GM04504 (cell line): ENCODE measurements at places on chromosomes 6 and 20.

DNA sequence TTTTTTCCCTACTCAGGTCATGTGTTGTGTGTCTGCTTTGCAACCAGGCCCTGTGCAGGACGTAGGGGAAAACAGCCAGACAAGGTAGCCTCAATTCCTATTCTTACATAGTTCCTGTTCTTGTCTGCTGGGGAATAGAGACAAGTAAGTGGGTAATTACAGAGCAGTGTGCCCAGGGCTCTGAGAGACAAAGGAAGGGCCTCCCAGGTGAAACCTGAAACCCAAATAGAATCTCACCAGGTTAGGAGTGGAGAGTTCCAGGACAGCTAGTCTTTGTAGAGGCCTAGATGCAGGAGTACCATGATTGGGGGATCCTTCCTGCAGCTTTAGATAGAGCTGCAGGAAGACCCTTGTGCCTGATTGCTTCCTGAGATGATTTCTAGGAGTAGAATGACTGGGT, 48.4 kb downstream of the DHX35 start:
- DNase-seq = no peak

DNA sequence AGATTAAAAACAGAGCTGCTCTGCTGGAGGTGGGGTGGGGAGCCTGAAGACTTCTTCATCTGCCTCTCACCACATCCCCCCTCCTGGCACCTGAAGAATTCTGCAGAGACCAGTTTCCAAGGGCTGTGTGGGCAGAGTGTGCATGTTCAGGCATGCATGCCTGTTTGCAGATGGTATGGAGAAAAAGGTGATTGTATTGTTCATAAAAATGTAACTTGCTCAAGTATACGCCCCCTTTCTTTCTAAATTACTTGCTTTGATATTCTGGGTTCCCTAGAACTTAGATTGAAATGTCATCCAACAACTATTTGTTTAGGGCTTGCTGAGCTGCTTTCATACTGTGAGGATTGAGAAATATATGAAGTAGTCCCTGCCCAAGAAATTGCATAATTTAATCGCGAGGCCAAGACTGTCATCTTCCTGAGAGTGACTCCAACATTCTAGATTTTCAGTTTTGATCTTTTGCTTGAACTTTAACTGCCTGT, 83.6 kb downstream of the LCA5 start:
- DNase-seq = peak; percentile 15

DNA sequence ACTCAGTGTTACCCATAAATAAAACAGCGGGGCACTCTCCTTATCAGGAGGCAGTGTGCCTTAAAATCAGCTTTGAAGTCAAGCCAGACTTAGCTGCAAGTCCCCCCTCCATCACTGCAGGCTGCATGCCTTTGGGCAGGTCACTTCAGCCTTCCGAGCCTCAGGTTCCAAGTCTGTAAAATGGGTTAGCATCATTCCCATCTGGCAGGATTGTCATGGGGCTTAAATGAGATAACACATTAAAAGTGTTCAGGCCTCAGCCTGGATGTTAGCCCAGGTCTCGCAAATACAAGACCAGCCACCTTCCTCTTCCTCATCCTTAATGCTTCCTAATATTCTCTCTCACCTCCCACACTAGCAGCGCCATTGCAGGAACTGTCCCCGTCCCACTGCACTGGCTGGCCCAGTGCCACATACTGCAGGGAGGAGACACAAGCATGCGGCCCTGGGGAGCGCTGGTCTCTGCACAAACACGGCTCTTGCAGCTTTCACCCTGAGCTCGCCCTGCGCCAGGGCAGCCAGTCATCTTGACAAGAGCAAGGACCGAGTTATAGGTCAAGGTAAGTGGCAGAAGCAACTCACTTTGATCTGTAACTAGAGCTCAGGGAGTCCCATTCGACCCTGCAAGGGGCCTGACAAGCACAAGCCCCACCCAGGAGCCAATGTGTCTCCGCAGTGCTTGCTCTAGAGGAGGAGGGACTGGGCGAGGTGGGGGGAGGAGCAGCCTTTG, 564.6 kb upstream of the AGPAT4 start:
- no peak for DNase-seq

GRCh38 chr20:38246357-38247165, 14.0 kb downstream of the KIAA1755 start:
- DNase-seq = no peak

- no peak for DNase-seq
These were observed 13.0 kb upstream of the MRPS10 start for GRCh38 chr6:42230345-42231321.

- no peak for DNase-seq
These were observed 114.1 kb upstream of the SNX9 start for GRCh38 chr6:157708933-157709332.

DNA sequence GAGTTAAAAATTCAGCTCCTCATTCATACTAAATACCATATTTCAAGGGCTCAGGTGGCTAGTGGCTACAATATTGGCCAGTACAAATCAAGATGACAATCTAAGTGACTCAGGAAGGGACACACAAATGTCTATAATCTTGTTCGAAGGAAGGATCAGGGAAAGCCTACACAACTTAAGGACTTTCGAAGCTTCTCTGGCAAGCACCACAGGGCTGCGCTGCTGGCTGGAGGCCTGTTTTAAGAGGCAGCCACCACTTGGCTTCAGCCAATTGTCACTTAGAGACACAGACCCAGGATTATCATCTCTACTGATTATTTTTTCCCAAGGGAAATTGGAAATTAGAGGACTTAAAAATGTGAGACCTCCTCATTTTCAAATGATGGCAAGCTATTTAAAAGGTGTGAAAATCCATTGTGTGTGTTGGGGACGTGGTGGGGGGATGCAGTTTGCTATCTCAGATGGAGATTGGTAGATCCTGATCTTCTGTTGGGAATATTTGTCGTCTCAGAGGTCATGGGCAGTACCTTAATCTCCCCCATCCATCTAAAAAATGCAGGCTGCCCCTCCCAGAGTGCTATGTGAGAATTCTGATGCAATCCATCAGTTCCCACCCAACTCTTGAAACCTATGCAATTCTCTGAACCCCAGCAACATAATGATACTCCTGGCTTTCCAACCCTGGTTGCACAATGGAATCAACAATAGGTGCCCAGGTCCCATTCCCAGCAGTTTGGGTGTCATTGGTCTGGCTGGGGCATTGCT, 11.3 kb downstream of the ARHGAP40 start:
- DNase-seq = no peak

DNA sequence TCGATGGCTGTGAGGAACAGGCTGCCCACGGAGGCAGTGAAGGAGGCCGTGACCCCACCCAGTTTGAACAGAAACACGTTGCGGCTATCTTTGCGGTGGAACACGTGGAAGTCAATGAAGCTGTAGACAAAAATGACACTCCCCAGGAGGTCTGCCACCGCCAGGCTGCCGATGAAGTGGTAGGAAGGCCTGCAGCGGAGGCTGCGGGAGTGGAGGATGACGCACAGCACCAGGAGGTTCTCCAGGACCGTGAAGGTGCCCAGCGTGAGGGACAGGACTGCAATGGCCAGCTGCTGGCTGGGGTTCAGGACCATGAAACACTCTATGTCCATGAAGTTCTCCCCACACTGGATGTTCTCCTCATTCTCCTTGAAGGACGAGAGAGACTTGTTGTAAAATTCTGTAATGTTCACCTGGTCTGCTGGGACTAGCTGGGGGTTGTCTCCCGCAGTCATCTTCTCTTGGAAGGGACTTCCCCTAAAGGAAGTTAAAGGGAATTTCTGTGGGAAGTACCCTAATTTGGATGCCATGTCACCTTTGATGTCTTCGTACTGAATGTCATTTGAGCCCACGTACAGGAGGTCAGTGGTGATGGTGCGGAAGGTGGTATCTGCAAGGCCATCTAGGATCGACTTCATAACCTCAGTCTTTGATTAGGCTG, 21.4 kb downstream of the CNR1 start:
- no peak for DNase-seq

DNA sequence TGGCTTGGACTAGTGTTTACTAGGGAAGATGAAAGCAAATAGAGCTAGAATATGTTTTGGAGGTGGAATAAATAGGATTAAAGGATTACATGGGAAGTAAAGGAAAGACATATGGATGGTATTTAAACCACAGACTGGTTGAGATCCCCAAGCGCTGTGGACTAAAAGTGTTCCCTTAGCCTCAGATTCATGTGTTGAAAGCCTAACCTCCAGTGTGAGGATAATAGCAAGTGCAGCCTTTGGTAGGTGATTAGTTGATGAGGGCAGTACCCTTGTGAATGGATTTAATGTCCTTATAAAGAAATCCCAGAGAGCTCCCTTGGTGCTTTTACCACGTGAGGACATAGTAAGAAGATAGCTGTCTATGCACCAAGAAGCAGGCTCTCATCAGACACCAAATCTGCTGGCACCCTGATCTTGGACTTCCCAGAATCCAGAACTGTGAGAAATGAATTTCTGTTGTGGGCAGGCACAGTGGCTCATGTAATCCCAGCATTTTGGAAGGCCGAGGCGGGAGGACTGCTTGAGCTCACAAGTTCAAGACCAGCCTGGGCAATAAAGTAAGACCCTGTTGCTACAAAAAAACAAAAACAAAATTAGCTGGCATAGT, 57.3 kb upstream of the MCM9 start:
- DNase-seq = no peak

DNA sequence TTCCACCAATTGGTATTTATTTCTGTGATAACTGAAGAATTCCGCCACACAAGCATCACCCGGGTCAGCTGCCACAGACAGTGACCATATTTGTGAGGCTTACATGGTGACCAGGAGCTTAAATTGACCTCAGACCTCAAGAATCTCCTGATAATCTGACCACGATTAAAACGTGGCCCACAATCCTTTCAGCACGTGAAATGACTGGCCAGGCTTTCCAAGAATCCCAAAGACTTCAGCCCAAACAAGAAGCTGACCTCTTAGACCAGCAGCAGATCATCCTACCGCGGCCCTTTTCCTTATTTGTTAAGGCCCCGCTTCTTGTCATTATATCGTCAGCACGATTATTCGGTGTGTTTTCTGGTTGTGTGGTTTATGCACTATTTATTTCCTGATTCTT, 45.6 kb upstream of the CD93 start:
- DNase-seq = no peak

- DNase-seq = no peak
These were observed 3.4 kb downstream of the TREM2 start for GRCh38 chr6:41159415-41160082.

GRCh38 chr20:20003031-20003954, 13.9 kb upstream of the NAA20 start:
- DNase-seq = no peak

GRCh38 chr6:23334360-23334759, 765.0 kb downstream of the HDGFL1 start:
- DNase-seq = no peak

DNA sequence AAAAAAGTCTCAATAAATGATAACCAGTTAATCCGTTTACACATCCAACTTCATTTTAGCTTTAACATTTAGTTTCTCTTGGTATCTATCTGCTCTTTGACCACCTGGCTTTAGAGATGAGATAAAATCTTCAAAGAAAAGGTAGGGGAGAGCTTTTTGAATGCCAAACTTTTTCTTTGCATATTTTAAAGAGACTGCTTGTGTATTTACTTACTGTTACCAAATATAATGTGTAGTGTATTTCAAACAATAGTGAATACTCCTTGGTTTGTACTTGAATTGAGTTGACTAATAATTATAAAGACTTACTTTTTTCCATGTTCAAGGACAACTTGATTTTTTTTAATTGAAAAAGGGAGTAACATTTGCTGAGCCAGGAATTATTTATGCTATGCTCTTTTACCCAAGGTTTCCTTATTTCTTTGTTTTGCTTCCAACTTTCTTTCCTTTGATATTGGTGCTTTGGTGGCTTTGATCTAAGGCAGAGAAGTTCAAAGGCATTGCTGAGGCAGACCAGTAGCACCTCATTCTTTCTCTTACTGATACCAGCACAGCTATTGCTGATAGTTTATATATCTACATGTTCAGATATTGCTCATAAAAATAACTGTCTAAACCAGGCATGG, 7.8 kb downstream of the CCDC170 start:
- no peak for DNase-seq

DNA sequence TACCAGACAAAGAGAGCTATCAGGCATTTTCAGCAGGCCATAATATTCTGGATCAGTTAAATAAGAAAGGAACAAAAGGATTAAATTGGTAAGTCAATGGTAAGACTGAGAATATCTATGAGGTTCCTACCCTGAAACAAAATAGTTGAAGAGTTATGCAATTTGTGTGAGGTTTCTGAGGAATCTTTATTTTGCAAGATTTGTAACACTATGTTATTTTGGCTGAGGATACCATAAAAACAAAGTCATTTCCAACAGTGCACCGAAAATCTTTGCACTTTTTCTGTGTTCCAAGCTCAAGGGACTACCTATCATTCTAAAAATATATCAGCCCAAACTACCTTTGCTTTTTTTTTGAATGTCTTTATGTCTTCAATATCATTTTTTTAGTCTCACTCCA, 383.3 kb upstream of the CITED2 start:
- no peak for DNase-seq

DNA sequence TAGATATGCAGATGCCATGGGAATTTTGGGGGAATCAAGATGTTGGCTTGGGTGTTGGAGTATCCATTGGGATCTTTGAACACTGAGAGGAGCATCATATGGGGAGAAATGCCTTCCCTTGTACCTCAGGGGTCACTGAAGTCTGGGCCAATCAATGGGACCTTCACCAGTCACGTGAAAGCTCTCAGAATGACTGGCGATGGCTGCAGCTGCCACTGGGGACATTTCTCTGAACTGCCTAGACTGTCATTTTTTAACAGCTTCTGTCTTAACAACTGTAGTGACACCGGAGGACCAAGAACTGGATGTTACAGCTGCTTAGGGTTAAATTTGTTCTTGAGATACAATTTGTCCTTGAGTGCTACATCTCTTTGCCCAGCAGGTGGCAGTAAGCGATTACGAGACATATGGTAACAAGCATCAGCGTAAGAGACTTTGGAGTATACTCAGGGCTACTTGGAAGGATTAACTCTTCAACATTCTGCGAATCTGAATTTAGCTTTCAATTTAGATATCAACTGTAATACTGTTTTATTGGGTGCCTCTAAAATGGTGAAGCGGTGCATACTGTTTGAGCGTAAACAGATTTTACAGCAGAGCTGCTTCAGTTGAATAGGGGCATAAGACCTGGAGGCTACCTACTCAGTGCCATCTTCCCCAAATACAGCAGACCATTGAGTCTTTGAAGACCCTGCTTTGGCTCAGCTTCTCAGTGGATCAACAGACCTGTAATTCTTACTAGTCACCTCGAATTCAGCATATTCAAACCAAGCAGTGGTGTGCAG, 36.0 kb downstream of the CCN2 start:
- peak; percentile 56 for DNase-seq

- no peak for DNase-seq
These were observed 2.8 kb upstream of the LBP start for GRCh38 chr20:38343311-38344106.

- DNase-seq = no peak
These were observed 713 bp upstream of the ELMO2 start for GRCh38 chr20:46406986-46407670.

DNA sequence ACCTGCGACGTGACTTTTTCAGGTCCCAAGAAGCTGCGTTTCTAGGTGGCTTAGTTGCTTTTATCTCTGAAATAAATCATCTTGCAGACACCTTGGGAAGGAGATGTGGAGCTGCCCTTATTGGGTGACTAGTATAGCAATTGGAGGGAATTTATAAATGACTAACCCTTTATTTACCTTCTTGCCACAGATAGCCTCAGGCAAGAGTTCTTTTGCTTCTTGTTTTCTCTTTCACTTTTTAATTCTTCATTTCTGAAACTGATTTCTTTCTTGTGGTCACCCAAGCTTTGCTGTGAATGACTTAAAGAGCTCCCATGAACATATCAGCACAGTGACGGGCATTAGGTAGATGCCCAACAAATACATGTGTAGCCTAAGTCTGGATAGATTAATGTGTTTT, 3.0 kb downstream of the ADGRF4 start:
- DNase-seq = no peak
